ENCODE measurements at places on chromosomes 12 and 14. TPM values are rescaled to one million over a fixed set of nuclear protein-coding genes. Genes with fewer than 3 reads are reported as not detected.

GRCh38 chr12:66132408-66132807 lies 1.9 kb upstream of the LLPH start:
- H3K36me3 ChIP-seq = peaks cover 2% of the 10 kb centered on the region
- peaks cover 5% of the 10 kb centered on the region for H3K4me1 ChIP-seq
- peak; percentile 94 for DNase-seq
- no peaks in the 10 kb centered on the region for H3K27me3 ChIP-seq

DNA sequence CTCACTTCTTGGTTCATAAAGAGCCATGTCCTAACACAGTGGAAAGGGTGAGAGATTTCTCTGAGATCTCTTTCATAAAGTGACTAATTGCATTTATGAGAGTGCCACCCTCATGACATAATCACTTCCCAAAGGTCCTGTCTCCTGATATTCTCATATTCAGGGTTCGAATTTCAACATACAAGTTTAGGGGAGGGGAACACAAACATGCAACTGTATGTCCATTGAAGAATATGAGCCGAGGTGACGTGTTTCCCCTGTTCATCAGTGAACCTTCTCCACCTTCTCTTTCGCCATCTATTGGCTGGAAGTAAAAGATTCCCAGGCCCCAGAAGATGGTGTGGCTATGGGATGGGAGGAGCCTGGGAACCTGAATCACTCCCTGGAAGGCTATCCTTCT lies 354.2 kb upstream of the ATP2B1 start:
- no peaks in the 10 kb centered on the region for H3K36me3 ChIP-seq
- H3K27ac ChIP-seq = no peak overlapping the region
- H3K4me1 ChIP-seq = peaks cover 5% of the 10 kb centered on the region
- no peak overlapping the region for H3K4me3 ChIP-seq

DNA sequence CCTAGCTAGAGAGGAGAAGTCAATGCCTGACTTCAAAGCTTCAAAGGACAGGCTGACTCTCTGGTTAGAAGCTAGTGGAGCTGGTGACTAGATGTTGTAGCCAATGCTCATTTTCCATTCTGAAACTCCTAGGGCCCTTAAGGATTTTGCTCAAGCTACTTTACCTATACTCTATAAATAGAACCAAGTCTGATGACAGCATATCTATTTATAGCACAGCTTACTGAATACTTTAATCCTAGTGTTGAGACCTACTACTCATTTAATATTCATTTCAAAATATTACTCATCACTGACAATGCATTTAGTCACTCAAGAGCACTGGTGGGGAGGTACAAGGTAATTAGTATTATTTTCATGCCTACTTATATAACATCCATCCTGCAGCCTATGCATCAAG lies 137.2 kb upstream of the PELI2 start:
- no peak overlapping the region for H3K27ac ChIP-seq
- H3K4me1 ChIP-seq = no peaks in the 10 kb centered on the region
- H3K36me3 ChIP-seq = no peaks in the 10 kb centered on the region

GRCh38 chr14:100423317-100424010 lies 100.3 kb downstream of the SLC25A47 start:
- H3K4me3 ChIP-seq = no peak overlapping the region
- no peak overlapping the region for H3K27ac ChIP-seq
- H3K4me1 ChIP-seq = peaks cover 3% of the 10 kb centered on the region
- H3K27me3 ChIP-seq = no peaks in the 10 kb centered on the region

GRCh38 chr14:76352639-76353281 lies 23.2 kb upstream of the ESRRB start:
- no peak overlapping the region for H3K27ac ChIP-seq
- H3K4me3 ChIP-seq = 0 out of 2 replicates have a peak overlapping the region, but pooled peaks have one; percentile 22
- H3K36me3 ChIP-seq = no peaks in the 10 kb centered on the region
- peak; percentile 26 for DNase-seq
- peaks cover 14% of the 10 kb centered on the region for H3K27me3 ChIP-seq
- no peaks in the 10 kb centered on the region for H3K4me1 ChIP-seq

- H3K4me3 ChIP-seq = no peak overlapping the region
- no peaks in the 10 kb centered on the region for H3K4me1 ChIP-seq
- no peak for DNase-seq
- no peaks in the 10 kb centered on the region for H3K27me3 ChIP-seq
Observed at GRCh38 chr12:64497484-64497883, 45.6 kb downstream of the TBK1 start.

DNA sequence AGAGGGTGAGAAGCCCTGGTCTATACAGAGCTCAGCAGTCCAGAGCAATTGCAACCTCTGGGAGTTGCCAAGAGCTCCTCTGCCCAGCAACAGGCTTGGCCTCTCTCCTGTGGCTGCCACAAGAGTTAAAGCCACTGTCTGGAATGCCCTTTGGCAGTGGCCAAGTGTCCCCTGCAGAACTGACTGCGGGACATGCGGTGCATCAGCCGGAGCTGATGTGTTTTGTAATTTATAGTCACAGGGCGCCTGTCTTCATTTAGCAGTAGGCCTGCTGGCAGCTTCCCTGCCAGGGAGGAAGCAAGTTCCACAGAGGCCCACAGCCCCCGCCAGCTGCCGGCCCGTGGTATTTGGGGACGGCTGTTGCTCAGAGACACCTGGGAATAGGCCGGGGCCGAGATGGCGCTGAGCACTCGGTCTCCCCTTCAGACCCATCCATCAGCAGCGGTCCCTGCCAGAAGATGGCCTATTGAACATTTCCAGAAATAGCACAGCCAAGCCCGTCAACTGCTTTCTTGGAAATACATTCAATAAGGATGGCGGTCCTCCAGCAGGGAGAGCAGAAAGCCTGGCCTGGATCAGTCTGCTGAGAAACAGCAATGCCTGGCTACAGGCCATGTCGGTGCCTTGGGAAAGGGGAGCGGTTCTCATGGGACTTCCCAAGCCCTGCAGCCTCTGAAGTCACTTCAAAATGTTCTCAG lies 217.4 kb downstream of the CRADD start:
- no peak overlapping the region for H3K4me3 ChIP-seq
- H3K27me3 ChIP-seq = no peaks in the 10 kb centered on the region
- H3K27ac ChIP-seq = no peak overlapping the region
- H3K36me3 ChIP-seq = no peaks in the 10 kb centered on the region
- peaks cover 17% of the 10 kb centered on the region for H3K4me1 ChIP-seq
- DNase-seq = peak; percentile 52

DNA sequence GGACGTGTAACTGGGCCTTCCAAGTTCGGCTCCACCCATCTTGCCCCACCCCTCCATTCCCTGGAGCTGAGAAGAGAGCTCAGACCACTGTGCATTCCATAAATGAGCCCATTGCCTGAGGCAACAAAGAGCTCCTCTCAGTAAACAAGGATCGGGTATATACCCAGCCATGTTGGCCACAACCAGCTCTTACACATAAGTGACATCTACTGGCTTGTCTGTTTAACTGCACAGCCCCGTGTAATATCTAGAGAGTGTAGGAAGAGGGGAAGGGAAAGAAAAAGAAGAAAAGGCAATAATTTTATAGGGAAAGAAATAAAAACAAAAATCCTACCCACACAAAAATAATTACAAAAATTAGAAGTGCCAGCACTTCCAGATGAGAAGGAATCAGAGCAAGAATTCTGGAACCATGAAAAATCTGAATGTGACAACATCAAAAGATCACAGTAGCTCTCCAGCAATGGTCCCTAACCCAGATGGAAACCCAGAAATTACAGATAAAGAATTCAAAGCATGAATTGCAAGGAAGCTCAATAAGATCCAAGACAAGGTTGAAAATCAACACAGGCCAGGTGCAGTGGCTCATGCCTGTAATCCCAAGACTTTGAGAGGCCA lies 308.1 kb downstream of the RPAP3 start:
- DNase-seq = peak; percentile 76
- H3K27me3 ChIP-seq = no peaks in the 10 kb centered on the region
- H3K36me3 ChIP-seq = no peaks in the 10 kb centered on the region
- peaks cover 4% of the 10 kb centered on the region for H3K4me1 ChIP-seq

DNA sequence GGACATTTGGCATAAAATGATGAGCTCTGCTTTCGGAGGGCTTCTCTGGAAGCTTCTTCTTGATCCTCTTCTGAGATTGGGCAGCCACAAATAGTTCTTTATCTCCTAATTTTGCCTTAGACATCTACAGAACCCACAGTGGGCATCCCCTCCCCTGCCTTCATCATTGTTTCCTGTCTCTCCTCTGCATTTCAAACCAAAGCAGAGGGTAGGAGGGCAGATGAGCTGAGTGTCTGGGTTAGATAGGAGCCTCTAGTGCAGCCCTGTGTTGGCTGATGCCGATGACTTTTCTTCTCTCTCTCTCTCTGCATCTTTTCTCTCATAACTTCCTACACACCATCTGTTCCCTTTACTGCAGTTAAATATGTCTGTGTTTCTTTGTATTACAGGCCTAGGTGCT lies 8.5 kb upstream of the IL26 start:
- H3K27me3 ChIP-seq = peaks cover 8% of the 10 kb centered on the region
- no peak overlapping the region for H3K4me3 ChIP-seq
- H3K4me1 ChIP-seq = peaks cover 2% of the 10 kb centered on the region
- no peak for DNase-seq

DNA sequence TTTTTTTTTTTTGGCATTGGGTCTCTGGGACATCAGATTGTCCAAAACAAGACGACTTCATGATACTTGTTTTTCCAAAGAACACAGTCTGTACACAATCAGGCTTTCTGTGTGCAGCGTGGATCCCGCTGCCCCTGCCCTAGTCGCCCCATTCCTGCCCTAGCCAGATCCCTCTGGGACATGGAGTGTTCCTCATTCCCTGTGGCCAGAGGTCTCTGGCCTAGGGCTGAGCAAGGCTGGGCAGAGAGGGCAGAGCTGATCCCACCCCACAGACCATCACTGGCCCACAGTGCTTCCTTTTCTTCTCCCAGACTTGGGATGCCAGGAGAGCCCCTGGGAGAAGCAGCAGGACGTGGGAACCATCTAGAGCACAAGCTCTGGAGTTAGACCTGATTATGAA lies 20.9 kb upstream of the EIF2B2 start:
- no peak for DNase-seq
- H3K36me3 ChIP-seq = no peaks in the 10 kb centered on the region
- H3K27me3 ChIP-seq = no peaks in the 10 kb centered on the region
- H3K4me3 ChIP-seq = no peak overlapping the region

DNA sequence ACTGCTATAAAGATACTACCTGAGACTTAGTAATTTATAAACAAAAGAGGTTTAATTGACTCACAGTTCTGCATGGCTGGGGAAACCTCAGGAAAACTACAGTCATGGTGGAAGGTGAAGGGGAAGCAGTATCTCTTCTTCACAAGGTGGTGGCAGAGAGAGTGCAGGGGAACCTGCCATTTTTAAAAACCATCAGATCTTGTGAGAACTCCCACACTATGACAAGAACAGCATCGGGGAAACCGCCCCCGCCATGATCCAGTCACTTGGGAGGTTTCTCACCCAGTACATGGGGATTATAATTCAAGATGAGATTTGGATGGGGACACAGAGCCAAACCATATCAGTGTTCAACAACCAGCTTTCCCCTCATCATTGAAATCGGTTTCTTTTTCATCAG lies 49.9 kb downstream of the AEBP2 start:
- H3K4me1 ChIP-seq = peaks cover 1% of the 10 kb centered on the region
- H3K36me3 ChIP-seq = peaks cover 11% of the 10 kb centered on the region
- no peaks in the 10 kb centered on the region for H3K27me3 ChIP-seq
- H3K4me3 ChIP-seq = no peak overlapping the region

DNA sequence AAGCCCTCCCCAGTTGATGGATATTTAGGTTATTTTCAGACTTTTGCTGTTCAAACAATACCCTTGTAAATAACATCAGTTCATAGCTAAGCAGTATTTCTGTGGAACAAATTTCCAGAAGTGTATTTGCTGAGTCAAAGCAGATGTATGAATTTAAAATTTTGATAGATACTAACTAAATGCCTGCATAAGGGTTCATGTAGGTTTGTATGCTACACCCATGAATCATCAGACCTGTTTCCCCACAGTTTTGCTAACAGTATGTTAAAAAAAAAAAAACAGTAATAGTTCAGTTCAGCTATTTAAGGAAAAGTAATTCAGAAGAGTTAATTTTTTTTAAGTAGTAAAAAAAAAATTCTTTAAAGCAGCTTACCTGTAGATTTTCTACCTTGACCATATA lies 236.1 kb upstream of the DIO2 start:
- no peak overlapping the region for H3K4me3 ChIP-seq
- peaks cover 5% of the 10 kb centered on the region for H3K4me1 ChIP-seq
- H3K36me3 ChIP-seq = no peaks in the 10 kb centered on the region
- peak; percentile 73 for DNase-seq
- no peak overlapping the region for H3K27ac ChIP-seq

DNA sequence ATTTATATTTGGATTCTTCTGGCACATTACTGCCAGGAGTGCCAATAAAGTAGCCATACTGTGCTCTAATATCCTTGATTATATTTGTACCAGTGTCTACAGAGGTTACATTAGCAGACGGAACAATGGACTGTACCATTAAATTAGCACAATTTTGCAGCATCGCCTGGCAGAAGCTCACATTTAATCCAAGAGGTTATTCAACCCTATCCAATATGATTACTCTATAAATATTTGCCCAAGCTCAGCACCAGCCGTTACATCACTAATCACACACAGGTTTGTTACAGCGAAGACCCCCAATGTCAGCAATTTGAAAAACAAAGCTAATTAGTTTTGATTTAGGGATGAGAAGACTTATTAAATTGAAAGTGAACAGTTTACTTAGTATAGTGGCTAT lies 16.9 kb upstream of the MGST1 start:
- DNase-seq = no peak
- H3K36me3 ChIP-seq = no peaks in the 10 kb centered on the region
- no peaks in the 10 kb centered on the region for H3K27me3 ChIP-seq
- no peaks in the 10 kb centered on the region for H3K4me1 ChIP-seq
- no peak overlapping the region for H3K27ac ChIP-seq

- H3K4me3 ChIP-seq = no peak overlapping the region
- H3K4me1 ChIP-seq = no peaks in the 10 kb centered on the region
- H3K27ac ChIP-seq = no peak overlapping the region
- H3K36me3 ChIP-seq = no peaks in the 10 kb centered on the region
Observed at GRCh38 chr12:52434760-52435530, 774 bp upstream of the KRT75 start.

DNA sequence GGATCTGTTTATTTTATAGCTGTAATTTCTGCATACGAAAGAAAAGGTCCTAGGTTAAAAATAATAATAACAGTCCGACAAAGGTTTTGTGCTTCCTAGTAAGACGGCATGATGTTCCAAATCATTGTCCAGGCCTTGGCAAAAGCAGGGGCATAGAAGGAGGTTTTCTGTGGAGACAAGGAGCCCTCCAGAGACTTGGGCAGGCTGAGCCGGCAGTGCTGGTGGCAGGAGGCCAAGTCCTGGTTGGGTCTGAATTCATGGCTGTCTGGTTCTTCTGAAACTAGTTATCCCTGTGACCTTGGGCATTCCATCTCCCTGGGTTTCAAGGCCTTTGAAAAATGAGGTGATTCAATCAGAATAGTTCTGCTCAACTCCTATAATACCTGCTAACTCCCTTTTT lies 44.0 kb downstream of the KCNK13 start:
- H3K4me1 ChIP-seq = no peaks in the 10 kb centered on the region
- H3K27ac ChIP-seq = no peak overlapping the region
- peaks cover 7% of the 10 kb centered on the region for H3K27me3 ChIP-seq
- DNase-seq = no peak

GRCh38 chr12:75116646-75117198 lies 92.9 kb downstream of the KCNC2 start:
- no peak overlapping the region for H3K27ac ChIP-seq
- H3K27me3 ChIP-seq = no peaks in the 10 kb centered on the region
- no peak for DNase-seq
- H3K36me3 ChIP-seq = no peaks in the 10 kb centered on the region

The KRT83 gene
- total RNA-seq = not detected

The RTL1 gene
- not detected for total RNA-seq

The TAS2R8 gene
- not detected for total RNA-seq

The ATG101 gene
- total RNA-seq = 158 TPM

The NPAS3 gene
- not detected for total RNA-seq

The SLC25A47 gene
- not detected for total RNA-seq

The IL26 gene
- not detected for total RNA-seq

The DPPA3 gene
- total RNA-seq = not detected

The CLEC2B gene
- total RNA-seq = 0.56 TPM

The C12orf50 gene
- total RNA-seq = not detected

All from IMR-90 (cell line).